ENCODE measurements at places on chromosomes 4 and X.

DNA sequence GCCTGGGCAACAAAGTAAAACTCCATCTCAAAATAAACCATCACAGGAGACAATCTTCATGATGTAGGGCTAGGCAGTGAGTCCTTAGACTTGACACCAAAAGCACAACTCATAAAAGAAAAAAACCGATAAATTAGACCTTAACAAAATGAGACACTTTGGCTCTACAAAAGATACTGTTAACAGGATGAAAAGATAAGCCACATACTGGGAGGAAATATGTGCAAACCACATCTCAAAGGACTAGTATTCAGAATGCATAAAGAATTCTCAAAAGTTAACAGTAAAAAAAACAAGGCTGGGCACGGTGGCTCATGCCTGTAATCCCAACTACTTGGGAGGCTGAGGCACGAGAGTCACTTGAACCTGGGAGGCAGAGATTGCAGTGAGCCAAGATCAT is 13.2 kb downstream of the EFHC2 start:
- DNase-seq: no peak

GRCh38 chrX:122813876-122814275 is 370.2 kb upstream of the GRIA3 start:
- DNase-seq: no peak

GRCh38 chr4:164482758-164483157 is 271.2 kb upstream of the SMIM31 start:
- no peak for DNase-seq

GRCh38 chr4:10129196-10130177 is 12.9 kb upstream of the WDR1 start:
- no peak for DNase-seq

GRCh38 chr4:10281996-10282395 is 165.4 kb upstream of the WDR1 start:
- DNase-seq: no peak

DNA sequence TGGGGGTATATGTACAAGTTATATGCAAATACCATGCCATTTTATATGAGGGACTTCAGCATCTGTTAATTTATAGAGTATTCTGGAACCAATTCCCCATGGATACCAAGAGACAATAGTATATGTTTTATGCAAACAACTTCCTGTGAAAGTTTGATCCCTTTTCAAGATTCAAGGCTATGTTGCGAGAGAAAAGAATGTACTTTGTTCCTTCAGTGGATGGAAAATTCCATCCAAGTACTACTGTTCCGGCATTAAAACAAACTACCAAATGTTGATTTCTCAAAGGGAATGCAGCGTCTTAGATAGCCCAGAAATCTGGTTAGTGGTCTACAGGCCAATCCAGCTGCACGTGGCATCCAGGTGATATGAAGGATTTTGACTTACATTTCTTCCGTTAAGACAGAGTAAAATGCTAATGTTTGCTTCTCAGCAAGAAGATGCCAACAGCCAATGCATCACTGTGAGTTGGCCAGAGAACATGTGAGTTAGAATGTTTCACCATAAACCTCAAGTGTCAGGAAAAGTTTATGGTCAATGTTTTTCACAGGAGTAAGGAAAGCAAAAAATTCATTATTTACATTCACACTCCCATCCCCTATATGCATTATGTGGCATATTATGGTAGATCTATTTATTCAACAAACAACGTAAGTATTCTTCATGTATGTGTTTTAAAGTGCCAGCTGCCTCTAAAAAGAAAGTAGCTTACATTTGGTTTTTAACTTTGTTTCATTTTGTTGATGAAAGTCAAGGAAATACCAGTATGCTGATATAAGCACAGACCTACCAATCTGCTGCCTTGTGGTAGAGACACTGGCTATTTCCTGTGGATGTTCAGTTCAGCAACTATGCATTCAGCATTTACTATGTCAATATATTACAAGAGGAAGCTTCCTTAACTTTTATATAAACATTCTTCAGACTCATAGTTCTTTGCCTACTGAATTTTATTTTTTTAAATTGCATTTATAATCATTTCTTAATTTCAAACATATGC is 44.4 kb downstream of the METTL14 start:
- no peak for DNase-seq

GRCh38 chr4:126097155-126097799 is 782.5 kb downstream of the FAT4 start:
- DNase-seq: no peak

DNA sequence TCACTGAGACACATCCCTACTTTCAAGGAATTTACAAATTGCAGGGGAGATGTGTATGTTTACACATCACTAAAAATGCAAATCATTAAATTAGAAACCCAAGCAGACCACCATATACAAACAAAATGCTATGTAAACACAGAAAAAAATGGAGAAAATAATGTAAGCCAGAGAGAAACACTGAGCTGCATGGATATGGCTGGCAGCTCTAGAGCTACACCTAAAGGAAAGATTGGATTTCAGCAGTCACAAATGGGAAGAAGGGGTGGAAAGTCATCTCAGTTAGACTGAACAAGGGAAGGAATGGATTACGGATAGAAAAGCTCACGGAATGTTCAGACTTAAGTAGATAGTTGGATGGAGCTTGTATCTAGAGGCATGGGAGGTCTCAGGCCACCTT is 186.3 kb downstream of the MOSPD2 start:
- DNase-seq: no peak

DNA sequence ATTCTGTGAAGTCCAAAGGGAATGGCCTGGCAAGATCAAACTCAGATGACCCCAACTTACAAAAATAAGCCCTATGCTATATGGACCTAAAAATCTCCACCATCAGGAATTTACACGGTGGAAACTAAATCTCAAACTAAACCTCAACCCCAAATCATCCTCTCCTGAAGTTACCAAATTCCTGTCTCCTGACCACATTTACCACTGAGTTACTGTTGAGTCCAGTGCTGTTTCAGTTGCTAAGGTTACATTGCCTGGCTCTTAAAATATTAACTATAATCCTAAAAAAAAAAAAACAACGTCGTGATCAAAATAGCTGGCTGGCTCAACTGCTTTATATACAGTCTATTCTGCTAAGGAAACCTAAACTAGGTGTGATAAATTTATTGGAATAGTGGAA is 315.2 kb upstream of the SLIT2 start:
- no peak for DNase-seq

Measured in HEK293T (cell line).